ENCODE measurements at places on chromosomes 12 and 14.

GRCh38 chr12:68981516-68981915 is 48.5 kb upstream of the CPM start:
- no peak for DNase-seq

GRCh38 chr14:30153717-30154116 is 226.1 kb upstream of the PRKD1 start:
- no peak for DNase-seq

GRCh38 chr12:41663598-41664265 is 475.6 kb downstream of the PDZRN4 start:
- DNase-seq = no peak

DNA sequence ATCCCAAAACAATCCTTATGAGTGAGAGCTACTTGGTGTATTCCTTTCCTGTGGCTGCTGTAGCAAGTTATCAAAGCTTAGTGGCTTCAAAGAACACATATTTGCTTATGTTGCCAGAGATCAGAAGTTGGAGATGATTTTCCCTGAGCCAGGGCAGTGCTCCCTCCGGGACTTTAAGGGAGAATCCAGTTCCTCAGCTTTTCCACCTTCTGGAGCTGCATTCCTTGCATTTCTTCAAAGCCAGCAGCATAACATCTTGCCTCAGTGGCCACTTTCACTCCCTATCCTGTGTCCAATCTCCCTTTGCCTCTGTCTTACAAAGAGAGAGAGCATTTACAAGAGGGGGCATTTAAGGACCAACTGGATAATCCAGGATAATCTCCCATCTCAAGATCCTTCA is 33.7 kb downstream of the P2RX7 start:
- DNase-seq = no peak

DNA sequence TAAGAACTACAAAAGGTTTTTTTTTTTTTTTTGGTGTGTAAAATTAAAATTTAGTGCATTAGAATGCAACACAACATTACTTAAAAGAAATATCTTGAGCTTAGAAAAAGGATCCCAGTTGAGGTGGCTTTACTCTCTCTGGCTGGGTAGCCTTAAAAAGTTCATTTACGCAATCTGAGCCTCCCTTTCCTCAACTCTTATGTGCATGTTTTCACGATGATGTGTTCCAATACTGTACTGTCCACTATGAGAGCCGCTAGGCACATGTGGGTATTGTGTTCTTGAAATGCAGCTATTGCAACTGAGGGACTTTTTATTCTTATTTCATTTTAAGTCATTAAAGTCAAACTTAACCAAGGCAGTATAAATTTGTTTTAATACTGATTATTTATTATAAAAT is 460.9 kb upstream of the SYT1 start:
- DNase-seq = no peak

DNA sequence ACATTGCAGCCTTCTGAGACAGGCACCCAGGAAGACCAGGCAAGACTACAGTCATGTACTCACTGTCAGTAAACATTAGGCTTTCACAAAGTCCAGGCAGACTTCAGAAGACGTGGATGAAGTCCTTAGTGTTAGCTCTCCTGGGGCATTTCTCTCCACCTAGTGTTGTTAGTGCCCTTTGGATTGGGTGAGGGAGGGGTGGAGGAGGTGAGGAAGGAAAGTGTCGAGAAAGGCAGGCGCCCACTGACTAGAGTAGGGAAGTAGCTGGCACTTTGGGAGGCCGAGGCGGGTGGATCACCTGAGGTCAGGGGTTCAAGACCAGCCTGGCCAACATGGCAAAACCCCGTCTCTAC is 20.2 kb downstream of the TMEM229B start:
- no peak for DNase-seq

GRCh38 chr14:61646366-61647116 is 48.8 kb upstream of the HIF1A start:
- no peak for DNase-seq

DNA sequence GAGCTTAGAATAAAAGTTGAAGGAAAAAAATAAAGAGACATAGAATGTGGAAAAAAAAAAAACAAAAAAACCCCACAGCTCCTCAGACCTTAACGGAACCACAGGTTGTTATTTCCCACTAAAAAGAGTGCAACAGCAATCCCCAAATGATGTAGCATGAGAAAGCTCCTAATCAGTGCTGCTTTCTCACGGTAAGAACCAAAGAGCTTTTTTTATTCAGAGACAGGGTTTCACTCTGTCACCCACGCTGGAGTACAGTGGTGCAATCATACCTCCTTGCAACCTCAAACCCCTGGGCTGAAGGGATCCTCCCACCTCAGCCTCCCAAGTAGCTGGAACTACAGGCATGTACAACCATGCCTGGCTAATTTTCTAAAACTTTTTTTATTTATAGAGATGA is 13.3 kb downstream of the NDUFA12 start:
- DNase-seq = no peak

DNA sequence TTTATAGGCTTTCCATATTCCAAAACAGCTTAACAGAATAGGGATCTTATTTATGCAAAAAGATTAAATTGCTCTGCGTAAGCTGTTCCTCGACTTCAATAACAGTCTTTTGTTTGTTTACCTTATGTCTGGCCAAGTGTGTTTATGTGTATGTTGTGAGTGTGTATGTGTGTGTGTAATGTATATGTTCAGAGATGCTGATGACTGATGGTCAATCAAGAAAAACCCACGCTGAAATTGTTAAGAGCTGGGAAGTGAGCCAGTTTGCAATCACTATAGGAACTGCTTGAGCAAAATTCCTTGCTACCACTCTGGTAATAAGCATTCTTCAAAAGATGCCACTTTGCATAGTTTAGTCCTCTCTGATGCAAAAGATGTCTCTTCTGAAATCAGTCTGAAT is 59.6 kb downstream of the PRKD1 start:
- no peak for DNase-seq

- DNase-seq = no peak
These were observed 126.0 kb downstream of the CAPZA3 start for GRCh38 chr12:18863769-18864500.

GRCh38 chr12:106646472-106646871 is 63.7 kb downstream of the RFX4 start:
- no peak for DNase-seq

GRCh38 chr14:90451443-90451842 is 54.6 kb downstream of the CALM1 start:
- no peak for DNase-seq

GRCh38 chr12:88665071-88665470 is 84.8 kb upstream of the KITLG start:
- DNase-seq = no peak

GRCh38 chr12:32301216-32301615 is 98.1 kb upstream of the FGD4 start:
- no peak for DNase-seq

- DNase-seq = no peak
These were observed 660 bp upstream of the MCRS1 start for GRCh38 chr12:49568442-49569162.

All from Panc1 (cell line).